Fibroblast of the aortic adventitia (primary cell): ENCODE measurements at places on chromosomes 1 and 21. TPM values are rescaled to one million over a fixed set of nuclear protein-coding genes. Genes with fewer than 3 reads are reported as not detected.

CYP4X1 gene
- 2.1 and 3.3 TPM in 2 replicates for total RNA-seq

C1orf141 gene
- 0.65 TPM in 1 of 2 replicates, not detected in the other for total RNA-seq

PADI3 gene
- not detected in 2 replicates for total RNA-seq

AKR7A3 gene
- total RNA-seq = 0.36 TPM in 1 of 2 replicates, not detected in the other

CFAP74 gene
- total RNA-seq = not detected in 2 replicates

COL24A1 gene
- 0.27 and 0.82 TPM in 2 replicates for total RNA-seq

OR2T33 gene
- total RNA-seq = not detected in 2 replicates

SELENBP1 gene
- total RNA-seq = 26.8 and 70.5 TPM in 2 replicates

LDLRAP1 gene
- 5.3 and 12.4 TPM in 2 replicates for total RNA-seq

DMRTA2 gene
- 0.18 TPM in 1 of 2 replicates, not detected in the other for total RNA-seq

PRAMEF18 gene
- total RNA-seq = not detected in 2 replicates

SPRR1B gene
- not detected in 2 replicates for total RNA-seq

LIN28A gene
- not detected in 2 replicates for total RNA-seq

AMY2A gene
- total RNA-seq = not detected in 2 replicates

MATN1 gene
- 0.18 and 0.25 TPM in 2 replicates for total RNA-seq

CPLANE2 gene
- 6.7 and 7.5 TPM in 2 replicates for total RNA-seq

TAS1R1 gene
- total RNA-seq = not detected in 2 replicates

ZNF678 gene
- 8.4 and 10.5 TPM in 2 replicates for total RNA-seq

CFHR3 gene
- total RNA-seq = not detected in 2 replicates

FAM151A gene
- total RNA-seq = not detected in 2 replicates

LCE1E gene
- not detected in 2 replicates for total RNA-seq
